ENCODE measurements at places on chromosomes 7 and 10.

DNA sequence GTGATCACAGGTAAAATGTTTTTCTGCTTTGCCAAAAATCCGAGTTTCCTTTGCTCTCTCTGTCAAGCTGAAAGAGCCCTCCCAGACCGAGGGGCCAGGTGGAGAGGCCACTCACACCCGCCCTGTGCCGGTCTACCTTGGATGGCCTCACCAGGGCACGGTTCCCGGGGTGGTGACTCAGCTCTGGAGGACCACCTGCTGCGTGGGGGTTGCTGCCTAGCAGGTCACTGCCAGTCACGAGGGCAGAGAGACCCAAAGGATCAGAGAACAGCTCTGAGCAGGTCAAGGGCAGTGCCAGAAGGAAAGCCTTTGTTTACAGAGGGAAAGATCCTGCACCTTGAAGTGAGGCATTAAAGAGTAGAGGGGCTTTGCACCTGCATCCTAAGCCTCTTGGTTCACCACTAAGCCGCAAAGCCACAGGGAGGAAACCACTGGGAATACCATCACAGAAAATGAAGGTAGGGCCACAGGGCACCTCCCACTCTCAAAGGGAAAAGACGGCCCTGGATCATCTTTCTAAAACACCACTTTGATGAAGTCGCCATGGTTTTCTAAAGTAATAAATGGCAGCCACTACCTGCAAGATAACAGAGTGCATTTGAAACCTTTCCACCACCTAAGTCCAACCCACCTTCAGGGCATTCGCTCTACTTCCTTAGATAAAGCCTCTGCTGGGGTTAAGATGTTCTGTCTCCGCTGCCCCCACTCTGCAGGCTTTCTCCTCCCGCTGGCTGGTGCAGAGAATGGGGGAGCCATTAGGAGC is 160.3 kb upstream of the KLF14 start:
- peak; percentile 70 for DNase-seq

- DNase-seq, result no peak
Measured at GRCh38 chr10:88129013-88129412, 265.6 kb downstream of the PTEN start.

DNA sequence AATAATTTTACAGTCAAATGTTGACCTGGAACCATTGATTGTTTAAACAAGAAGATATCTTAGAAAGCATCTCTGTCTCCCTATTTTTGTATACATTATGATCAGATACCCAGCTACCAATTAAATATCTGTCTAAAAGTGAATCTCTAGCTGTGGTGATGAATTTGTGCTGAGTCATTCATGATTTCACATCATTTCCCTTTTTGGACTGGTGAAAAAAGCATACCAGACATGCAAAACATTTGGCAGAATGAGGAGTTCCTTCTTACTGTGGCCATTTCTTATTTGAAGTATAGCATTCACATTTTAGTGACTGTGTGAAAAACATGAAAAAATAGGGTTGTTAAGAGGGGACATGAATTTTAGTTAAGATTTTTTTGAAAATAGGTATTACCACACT is 98.0 kb upstream of the GATA3 start:
- DNase-seq, result peak; percentile 65

DNA sequence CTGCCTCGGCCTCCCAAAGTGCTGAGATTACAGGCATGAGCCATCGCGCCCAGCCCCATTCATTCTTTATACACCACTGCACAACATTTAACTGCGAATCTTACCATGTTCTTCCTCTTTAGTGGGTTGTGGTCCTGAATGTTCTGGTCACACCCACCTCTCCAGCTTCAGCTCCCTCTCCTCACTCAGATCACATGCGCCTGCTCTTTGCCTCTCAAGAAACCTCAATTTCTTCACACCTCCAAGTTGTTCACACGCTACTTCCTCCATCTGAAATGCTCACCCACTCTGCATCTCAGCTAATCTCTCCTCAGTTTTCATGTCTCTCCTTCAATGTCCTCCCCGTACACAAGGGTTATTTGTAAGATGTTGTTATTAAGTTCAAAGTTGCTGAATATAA is 2.4 kb upstream of the PRR15 start:
- no peak for DNase-seq

DNA sequence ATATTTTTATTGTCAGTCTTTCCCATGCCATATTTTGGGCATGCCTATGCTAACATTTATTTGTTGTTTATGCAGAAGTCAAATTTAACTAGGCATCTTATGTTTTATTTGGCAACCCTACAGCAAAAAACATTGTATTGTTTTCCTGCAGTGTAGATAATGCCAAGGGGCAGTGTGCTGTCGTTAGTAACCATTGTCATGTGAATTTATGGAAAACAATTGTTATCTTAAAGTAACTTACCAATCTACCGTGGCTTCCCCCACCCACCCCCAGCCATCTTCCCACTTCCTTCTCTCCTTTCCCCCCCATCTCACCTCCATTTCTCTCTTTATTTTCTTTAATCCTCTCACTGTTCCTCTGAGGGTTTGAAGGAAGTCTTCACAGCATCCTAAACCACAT is 370.5 kb downstream of the ACTR3B start:
- no peak for DNase-seq

DNA sequence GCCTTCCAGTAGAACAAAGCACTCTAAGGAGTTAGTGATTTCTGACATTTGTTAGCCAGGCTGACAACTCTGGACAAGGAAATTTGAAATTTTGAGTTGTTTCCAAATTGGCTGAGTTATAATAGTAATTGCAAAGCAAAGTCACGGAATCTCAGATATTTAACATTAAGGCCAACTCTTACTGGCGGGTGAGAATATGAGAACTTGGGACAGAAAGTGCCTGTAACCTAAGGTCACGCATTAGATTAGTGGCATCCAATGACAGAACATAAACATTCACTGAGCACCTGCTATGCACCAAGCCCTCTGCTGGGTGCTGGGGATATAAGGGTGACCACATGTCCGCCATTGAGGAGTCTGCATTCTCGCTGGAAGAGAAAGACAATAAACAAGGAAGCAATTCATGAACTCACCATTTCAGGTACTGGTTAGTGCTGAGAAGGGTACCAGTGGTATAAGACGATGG is 45.5 kb upstream of the CHST15 start:
- no peak for DNase-seq

- no peak for DNase-seq
Measured at GRCh38 chr10:42477170-42477569, 161.2 kb downstream of the ZNF33B start.

GRCh38 chr7:101924171-101924570 is 106.7 kb downstream of the CUX1 start:
- DNase-seq, result peak; percentile 90

- DNase-seq, result no peak
Measured at GRCh38 chr7:31368620-31369019, 28.1 kb upstream of the NEUROD6 start.

GRCh38 chr10:84286695-84287094 is 41.7 kb upstream of the CCSER2 start:
- DNase-seq, result no peak

GRCh38 chr10:17231788-17232187 is 3.7 kb downstream of the VIM start:
- DNase-seq, result no peak

GRCh38 chr10:32317795-32318357 is 29.1 kb downstream of the EPC1 start:
- no peak for DNase-seq

DNA sequence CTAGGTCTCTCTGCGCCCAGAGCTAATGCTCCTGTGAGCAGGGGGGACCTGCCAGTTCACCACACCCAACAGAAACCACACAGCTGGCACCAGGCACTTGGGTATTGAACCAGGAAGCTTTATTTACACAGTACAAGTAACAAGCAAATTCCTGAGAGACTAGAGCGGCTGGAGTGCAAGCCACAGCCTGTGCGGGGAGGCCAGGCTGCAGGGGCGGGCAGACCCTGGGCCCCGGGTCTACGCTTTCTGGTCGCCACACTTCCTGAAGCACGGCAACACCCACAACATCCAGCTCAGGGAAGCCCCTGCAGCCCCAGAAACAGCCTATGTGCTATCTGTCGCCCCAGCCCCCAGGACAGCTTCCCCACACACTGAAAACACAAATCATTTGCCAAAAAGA is 125.0 kb downstream of the FAM53B start:
- DNase-seq, result no peak

DNA sequence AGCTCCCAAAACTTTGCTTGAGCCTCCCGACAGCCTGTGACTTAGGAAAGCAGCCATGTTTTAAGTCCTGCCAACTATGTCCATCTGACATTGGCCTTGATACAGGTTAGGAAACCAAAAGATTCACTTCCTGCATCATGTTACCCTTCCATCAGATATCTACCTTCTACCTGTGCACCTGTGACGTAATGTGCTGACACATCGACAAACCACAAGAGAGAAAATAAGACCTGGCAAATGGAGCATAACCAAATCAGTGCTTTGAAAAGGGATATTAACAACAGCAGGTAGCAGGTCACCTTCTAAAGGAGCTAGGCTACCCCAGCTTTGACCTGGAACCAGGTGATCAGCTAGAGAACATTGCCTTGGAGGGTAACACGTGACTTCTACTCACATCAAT is 14.8 kb upstream of the PRR15 start:
- DNase-seq, result no peak

DNA sequence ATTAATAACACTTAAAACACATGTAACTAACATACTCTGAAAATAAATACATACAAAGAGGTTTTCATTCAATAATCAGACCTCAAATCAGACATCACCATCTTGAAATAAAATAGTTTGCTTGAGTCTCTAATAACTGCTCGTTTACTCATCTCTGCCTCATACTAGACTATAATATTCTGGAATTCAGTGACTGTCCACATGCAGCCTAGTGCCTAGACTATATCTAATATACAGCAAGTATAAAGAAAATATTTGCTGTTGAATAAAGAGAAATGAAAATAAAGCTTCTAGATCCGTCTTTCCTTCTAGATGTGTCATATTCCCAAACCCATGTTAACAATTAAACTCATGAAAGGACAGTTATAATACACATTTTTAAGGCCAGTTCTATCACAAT is 236.3 kb upstream of the LRRN3 start:
- DNase-seq, result peak; percentile 48

DNA sequence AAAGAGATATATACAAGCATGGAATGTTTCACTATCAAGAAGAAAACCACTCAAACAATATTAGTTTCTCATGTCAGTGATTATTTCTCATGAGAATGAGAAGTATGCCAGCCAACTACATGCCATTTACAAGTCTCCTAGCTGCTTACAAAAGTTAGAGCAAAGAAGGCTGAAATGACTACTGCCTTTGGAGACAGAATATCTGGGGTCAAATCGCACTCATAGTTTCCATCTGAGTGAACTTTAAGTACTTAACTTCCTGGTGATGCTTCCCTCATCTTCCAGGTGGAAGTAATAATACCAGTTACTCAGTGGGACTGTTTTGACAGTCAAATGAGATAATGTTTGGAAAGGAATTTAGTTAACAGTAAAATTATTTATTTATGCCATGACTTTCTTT is 42.0 kb upstream of the RHOBTB1 start:
- no peak for DNase-seq

DNA sequence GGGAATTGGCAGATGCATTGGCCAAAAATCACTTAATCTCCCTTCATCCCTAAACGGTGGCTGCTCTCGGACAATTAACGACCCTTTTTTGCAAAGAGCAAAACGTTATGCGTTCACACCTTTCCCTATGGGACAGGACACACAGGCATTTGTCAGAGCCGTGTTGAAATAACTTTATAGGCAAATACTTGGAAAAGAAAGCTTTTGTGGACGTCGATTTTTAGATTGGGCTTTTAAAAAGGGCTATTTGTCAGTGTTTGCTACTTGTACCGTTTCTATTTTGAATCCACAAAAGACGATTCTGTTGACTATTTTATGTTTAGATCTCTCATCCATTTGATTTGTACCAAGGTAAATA is 245.6 kb downstream of the SLC25A13 start:
- no peak for DNase-seq

Data from HFFc6 (cell line).